ENCODE measurements at places on chromosomes 7 and 10. TPM values are rescaled to one million over a fixed set of nuclear protein-coding genes. Genes with fewer than 3 reads are reported as not detected.

The CPN1 gene
- not detected for total RNA-seq

The BAIAP2L1 gene
- total RNA-seq, result 70.5 TPM

The NUTM2E gene
- total RNA-seq, result 0.43 TPM

The NEUROD6 gene
- not detected for total RNA-seq

The C10orf143 gene
- total RNA-seq, result not detected

The HMX2 gene
- not detected for total RNA-seq

The KMT2C gene
- 85.8 TPM for total RNA-seq

The EMX2 gene
- not detected for total RNA-seq

The GLUD1 gene
- 61.3 TPM for total RNA-seq

The GRID2IP gene
- 0.37 TPM for total RNA-seq

The AZGP1 gene
- not detected for total RNA-seq

The TUBAL3 gene
- 1.7 TPM for total RNA-seq

The OAT gene
- 243 TPM for total RNA-seq

The CYP2C19 gene
- total RNA-seq, result 43.2 TPM

The PILRA gene
- not detected for total RNA-seq

The CC2D2B gene
- 1.2 TPM for total RNA-seq

The POR gene
- 36.2 TPM for total RNA-seq

The ARMC3 gene
- not detected for total RNA-seq

The NRP1 gene
- 21.0 TPM for total RNA-seq

The CAMK2B gene
- not detected for total RNA-seq

The MAP3K8 gene
- total RNA-seq, result 2.2 TPM

The LIPJ gene
- total RNA-seq, result 0.92 TPM

The GALNT11 gene
- 36.5 TPM for total RNA-seq

The LIPK gene
- not detected for total RNA-seq

The SGCE gene
- total RNA-seq, result 66.5 TPM

The HERC4 gene
- total RNA-seq, result 17.4 TPM

The NPFFR1 gene
- under 0.01 TPM for total RNA-seq

The KIAA1549 gene
- total RNA-seq, result 7.8 TPM

All from stomach (tissue), 19 donors.